ENCODE measurements at places on chromosomes 11 and 22. TPM values are rescaled to one million over a fixed set of nuclear protein-coding genes. Genes with fewer than 3 reads are reported as not detected.

DNA sequence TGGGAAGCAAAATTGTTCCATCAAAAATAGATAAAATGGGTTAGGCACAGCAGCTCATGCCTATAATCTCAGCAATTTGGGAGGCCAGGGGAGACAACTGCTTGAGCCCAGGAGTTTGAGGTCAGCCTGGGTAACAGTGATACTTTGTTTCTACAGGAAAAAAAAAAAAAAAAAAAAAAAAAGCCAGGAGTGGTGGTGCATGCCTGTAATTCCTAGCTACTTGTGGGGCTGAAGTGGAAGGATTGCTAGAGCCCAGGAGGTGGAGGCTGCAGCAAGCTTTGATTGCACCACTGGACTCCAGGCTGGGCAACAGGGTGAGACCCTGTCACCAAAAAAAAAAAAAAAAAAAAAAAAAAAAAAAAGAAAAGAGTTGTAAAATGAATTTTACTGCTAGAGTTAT, 49.6 kb downstream of the KIF18A start:
- no peak for DNase-seq

CUL5 gene
- polyA plus RNA-seq, result 20.8 TPM

DNA sequence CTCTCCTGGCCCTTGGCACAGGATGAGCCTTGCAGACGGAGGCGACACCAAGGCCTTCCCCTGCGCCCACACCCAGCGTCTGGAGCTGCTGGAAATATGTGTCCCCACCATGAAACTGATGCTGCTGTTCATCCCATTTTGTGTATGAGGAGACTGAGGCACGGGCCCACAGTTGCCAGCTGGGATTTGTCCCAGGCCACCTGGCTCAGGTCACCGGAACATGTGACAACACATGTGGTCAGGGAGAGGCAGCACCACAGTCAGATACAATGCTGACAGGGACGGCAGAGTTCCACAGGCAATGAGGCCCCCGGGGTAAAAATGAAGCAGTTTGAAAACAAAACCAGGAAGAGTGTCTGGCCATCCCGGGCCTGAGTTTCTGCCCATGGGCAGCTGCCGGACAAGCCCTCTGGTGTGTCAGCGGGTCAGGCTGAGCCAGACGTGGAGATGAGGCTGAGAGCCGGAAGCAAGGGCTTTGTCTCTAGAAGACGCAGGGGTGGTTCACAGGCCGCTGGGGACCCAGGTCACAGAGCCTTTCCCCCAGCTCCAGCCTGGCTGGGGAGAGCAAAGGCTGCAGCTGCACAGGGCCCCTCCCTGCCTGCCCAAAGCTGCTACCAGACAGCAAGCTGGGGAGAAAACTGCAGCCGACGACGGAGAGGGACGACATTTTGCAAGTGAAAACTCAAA, 80.7 kb downstream of the CDKN1C start:
- DNase-seq, result no peak

DNA sequence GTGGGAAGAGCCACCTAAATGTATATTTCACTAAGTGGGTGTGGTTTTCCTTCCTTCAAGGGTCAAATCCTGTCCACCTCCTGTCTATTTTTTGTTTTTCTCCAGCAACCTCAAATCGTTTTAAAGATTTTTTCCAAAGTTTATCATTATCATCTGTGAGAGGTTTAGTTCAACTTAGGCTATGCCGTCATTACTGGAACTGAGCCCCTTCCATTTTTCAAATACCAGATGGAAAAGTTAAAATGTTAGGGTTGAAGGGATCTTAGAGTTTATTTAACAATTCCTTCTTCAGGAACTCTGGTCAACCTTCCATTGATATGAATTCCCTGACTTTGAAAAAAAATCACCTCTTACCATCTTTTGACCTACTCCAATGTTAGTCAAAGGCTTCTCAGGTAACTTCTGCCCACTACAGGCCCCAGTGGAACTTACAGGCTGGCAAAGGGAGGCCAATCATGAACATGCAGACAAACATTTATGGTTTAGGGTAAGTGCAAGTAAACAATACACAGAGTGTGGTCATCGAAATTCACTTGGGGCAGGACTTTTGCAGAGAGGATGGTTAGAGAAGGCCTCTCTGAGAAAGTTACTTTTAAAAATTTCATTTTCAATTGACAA, 45.2 kb downstream of the SYN3 start:
- no peak for DNase-seq

DNA sequence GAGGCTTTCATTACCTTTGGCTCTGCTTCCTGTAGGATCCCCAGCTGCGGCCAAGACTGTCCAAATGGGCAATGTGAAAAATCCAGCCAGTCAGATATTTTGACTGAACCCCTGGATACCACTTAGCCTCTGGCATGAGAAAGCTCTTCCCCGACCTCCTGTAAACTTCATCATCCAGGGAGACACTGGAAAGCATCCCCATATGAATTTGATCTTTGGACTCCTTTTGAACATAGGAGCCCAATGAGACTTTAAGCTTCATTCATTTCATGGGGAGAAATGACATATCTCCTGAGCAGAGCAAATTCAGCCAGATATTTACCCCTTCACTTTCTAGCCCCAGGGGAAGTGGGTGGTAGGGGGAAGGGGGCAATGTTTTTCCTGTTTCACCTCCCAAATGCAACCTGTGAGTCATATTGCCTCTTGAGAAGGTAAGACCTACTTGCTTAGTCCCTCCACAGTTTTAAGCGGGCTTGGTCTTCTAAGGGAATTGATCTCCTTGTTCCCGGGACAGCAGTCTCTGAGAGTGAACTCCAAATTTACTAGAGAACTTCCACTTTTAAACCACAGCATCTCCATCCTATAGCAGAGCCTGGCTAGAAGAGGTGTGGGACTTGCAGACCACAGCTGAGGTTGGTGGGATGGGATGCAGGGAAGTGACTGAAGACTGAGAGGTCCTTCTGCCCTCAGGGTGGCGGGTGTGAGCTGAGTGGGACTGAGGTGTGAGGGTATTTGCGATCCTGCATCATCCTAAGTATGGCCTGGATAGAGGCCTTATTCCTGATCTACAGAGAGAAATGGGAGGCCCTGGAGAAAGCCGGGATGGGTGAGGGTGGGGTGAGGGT, 20.3 kb upstream of the POU2AF1 start:
- DNase-seq, result no peak

DNA sequence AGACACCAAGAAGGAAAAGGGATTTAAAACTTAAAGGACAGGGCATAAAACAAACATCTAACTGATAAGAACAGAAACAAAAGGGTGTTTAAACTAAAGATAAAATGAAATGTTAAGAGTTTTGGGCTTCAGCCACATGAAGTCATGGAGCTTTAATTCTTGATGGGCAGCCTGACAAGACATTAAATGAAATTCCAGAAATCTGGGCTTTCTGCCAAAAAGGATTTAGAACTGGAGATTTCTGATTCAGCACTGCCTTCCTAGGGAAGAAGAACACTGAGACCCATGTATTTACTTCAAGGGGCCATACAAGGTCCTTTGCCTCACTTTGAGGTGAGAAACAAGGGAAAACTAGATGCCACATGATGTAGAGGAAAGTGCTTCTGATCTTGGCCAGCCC, 355.9 kb upstream of the RAG2 start:
- no peak for DNase-seq

DNA sequence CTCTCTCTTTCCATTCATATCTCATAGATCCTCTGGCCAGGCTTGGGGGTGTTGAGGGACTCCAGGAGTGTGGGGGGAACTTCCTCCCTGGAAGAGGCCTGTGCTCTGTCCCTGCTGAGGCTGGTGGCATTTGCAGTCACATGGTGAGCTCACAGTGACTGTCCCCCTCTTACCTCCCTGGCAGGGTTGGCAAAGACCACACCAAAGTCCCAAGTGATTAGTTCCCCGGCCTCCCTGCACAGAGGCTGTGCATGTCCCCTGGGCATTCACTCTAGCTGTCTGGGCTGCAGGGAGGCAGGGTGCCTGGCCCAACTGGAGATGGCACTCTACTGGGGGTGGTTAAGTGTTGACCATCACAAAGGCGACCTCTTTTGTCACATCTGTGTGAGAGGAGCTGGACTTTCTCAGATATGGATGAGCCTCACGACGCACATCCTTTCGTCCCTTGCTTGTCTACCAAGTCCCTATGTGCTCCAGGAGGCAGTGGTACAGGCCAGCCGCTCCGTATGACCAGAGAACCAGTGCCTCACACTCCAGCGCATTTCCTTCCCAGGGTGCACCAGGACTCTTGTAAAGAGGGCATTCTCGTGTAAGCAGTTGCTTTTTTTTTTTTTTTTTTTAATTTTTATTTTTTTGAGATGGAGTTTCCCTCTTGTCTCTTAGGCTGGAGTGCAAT, 8.8 kb downstream of the TANGO2 start:
- DNase-seq, result no peak

GRCh38 chr22:46866591-46866990, 104.1 kb downstream of the TBC1D22A start:
- no peak for DNase-seq

GRCh38 chr11:86672007-86672621, at the start of gene ME3:
Gene ME3, minus strand, starts transcription at chr11:86672616.
- DNase-seq, result no peak

DNA sequence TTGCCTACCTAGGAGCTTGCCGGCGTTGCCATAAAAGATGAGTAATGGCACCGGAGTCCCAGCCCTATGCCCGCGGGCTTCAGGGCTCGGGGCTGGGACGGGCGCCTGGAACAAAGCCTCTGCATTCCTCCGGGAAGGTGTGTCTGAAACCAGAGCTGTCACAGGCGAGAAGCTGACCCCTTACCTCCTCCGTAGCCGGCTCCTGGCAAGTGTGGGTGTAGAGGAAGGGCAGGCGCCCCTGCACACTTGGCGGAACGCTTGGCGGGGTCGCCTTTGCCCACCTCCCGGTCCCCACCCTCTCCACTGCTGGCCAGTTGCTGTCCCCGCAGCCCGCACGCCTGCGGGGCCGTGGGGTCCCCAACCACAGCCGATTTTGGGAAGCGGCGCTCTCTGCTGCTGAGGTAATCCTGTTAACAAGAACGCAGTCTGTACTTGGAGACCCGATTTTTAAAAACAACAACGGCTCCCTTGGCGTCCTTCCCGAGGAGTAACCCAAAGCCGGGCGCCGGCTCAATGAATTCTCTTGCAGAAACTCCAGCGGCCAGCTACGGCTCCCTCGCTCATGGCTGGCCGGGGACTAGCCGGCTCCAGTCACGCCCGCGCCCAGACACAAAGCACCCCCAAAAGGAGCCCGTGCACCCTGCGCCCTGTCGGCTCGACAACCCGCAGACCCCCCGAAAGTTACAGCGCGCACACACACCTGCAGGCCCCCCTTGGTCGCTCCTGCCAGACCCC, 89.2 kb downstream of the PLEKHA7 start:
- no peak for DNase-seq

All from BJ (cell line).